CD8-positive, alpha-beta memory T cell (primary cell): ENCODE measurements at places on chromosomes 16 and 17.

DNA sequence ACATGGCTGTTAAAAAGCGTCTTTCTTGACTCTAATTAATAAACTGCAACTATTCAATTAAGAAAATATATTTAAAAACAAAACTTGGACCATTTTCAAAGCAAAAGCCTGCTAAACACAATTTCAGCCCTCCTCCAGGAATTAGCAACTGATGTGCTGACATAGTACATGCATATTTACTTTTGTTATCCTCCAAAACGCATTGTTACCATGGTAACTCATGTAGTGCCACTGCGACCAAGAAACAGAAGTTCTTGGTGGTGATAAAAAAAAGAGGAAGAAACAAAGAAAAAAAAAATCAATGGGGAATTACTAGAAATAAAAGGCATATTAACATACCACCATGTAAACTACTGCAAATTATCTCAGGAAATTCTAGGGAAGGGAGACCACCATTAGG is 793.4 kb upstream of the CDH8 start:
- no peaks in the 10 kb centered on the region for H3K4me1 ChIP-seq
- H3K36me3 ChIP-seq, result no peaks in the 10 kb centered on the region
- no peak overlapping the region for H3K27ac ChIP-seq

DNA sequence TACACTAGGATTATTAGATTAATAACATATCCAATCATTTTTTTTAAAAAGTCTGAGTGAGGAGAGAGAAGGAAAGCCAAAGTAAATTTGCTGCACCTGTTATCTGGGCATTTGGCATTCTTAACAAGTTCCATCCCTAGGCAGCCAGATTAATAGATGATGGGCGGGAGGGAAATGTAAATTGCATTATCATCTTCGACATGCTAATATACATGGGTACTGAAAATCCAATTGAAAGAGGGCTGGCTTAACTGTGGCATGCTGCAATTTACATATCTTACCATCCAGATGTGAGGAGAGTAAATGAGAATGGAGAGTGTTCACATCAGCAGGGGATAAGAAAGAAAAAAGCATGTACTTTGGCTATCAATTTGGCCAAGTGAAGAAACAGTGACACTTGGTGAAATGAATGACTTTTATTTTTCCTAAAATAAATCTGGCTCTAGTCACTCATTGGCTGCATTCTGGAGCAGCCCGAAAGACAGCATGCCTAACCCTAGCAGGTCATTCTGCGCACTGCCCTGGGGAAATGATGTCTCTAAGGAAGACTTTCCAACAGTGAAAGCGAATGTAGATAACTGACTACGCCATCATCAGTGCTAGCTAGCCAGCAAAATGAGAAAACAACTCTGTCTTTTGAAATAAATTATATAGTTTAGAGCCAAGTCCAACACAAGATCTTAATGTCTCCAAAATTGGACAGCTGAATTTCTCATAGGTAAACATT is 57.9 kb downstream of the HYDIN start:
- no peak overlapping the region for H3K27ac ChIP-seq
- no peak for DNase-seq
- no peaks in the 10 kb centered on the region for H3K36me3 ChIP-seq
- no peaks in the 10 kb centered on the region for H3K4me1 ChIP-seq
- H3K4me3 ChIP-seq, result no peak overlapping the region
- H3K27me3 ChIP-seq, result no peaks in the 10 kb centered on the region

DNA sequence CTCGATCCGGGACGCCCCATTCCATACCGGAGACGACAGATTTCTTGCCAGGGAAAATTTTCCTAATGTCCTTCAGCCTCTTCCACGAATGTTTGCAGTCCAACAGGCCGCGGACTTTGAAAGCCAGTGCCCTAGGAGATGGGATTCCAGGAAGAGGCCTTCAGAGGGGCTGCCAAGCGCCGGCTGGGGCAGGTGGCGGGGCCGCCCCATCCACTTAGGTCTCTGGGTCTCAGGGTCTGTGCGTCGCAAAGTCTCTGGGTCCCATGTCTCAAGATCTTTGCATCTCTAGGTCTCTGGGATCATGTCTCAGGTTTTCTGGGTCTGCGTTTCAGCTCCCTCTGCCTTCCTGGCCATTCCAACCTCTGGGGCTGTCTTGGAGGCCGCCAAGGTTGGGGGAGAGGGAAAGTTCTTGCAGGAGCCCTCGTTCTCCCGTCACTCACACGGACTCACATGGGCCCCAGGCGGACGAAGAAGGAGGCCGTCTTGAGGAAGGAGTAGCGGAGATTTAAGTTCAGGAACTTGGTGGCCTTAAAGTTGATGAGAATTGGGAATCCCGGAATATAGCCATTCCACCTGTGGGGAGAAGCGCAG is 7.2 kb downstream of the ALOX12B start:
- no peaks in the 10 kb centered on the region for H3K36me3 ChIP-seq
- H3K4me1 ChIP-seq, result peaks cover 15% of the 10 kb centered on the region
- peaks cover 2% of the 10 kb centered on the region for H3K27me3 ChIP-seq
- no peak overlapping the region for H3K4me3 ChIP-seq
- no peak overlapping the region for H3K27ac ChIP-seq

GRCh38 chr17:60327134-60327900 is 64.6 kb downstream of the USP32 start:
- H3K4me1 ChIP-seq, result no peaks in the 10 kb centered on the region
- H3K27ac ChIP-seq, result no peak overlapping the region
- no peak overlapping the region for H3K4me3 ChIP-seq
- H3K27me3 ChIP-seq, result no peaks in the 10 kb centered on the region
- no peaks in the 10 kb centered on the region for H3K36me3 ChIP-seq

DNA sequence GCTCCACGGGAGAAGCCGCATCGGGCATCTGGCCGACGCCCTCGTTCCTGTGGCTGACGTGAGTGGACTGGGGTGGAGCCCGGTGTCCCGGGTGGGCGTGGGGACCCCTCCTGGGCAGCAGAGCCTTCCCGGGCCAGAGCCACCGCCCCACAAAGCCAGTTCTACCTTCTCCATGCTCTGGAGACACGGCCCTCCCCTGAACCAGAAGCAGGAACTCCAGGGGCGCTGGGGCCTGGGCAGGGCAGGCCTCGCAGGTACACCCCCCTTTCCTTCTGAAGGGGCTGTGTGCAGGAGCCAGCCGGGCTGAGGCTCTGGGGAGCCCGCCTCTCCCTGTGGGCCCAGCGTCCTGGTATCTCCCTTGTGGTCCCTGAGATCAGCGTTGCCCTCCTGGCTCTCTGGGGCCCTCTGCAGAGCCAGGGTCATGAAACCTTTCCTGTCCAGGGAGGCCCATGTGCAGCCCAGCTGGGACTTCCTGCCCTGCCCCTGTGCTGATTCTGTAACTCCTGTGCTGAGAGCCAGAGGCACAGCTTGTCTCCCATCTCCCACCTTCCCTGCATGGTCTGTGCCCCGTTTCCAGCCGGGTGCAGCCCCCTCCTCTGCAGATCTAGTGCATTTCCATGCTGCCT is 6.5 kb downstream of the PIGQ start:
- no peaks in the 10 kb centered on the region for H3K4me1 ChIP-seq
- H3K27ac ChIP-seq, result no peak overlapping the region
- H3K4me3 ChIP-seq, result no peak overlapping the region
- no peak for DNase-seq
- H3K27me3 ChIP-seq, result no peaks in the 10 kb centered on the region

DNA sequence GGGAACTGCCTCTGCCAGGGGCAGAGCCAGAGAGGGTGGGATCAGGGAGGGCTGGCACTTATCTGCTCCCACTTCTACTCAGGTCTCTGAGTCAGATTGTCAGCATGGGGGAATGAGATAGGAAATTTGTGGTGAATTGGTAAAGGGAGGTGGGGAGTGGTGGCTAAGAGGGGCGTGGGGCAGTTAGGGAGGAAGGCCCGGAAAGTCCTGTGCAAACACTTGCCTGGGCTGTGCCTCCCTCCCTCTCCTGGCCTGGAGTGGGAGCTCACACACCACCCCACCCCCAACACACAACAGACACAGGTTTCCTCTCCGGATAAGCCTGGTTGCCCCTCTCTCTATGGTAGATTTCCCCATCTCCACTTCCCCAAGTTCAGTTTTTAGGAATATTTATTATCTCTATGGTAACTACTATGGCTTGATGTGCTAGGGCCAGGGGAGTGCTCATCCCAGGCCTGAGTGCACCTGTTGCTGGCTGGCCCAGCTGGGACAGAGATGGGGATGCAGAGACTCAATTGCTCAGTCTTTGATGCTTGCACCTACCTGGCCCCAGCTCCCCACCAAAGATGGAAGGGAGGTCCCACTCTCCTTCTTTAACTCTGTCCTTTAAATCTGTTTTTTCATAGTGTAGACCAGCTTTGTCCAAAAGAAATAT is 2.7 kb downstream of the SPNS2 start:
- DNase-seq, result no peak
- no peak overlapping the region for H3K4me3 ChIP-seq
- peaks cover 17% of the 10 kb centered on the region for H3K27me3 ChIP-seq
- H3K36me3 ChIP-seq, result no peaks in the 10 kb centered on the region

- no peak overlapping the region for H3K27ac ChIP-seq
- DNase-seq, result no peak
- no peaks in the 10 kb centered on the region for H3K36me3 ChIP-seq
- no peak overlapping the region for H3K4me3 ChIP-seq
- H3K27me3 ChIP-seq, result no peaks in the 10 kb centered on the region
Observed at GRCh38 chr17:33688771-33689170, 395.7 kb upstream of the ASIC2 start.

DNA sequence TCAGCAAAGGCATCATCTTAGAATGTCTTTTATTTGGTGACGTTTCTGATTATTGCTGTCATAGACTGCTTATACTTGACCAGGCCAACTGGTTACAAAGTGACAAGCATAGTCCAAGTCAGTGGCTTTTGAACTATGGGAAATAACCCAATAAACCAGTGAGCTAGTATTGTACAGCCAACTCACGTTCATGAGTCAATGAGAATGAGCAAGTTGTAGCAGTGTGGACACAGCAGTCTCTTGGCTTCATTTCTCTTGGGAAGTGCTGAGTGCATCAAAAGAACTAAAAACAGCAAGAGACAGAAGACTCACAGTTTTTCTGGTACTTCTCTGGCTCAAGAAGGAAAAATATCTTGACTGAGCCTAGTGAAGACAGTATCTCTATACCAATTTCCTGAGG is 36.9 kb upstream of the CRISPLD2 start:
- no peak overlapping the region for H3K4me3 ChIP-seq
- no peak for DNase-seq
- no peaks in the 10 kb centered on the region for H3K4me1 ChIP-seq

GRCh38 chr17:61461586-61461966 is 9.4 kb downstream of the TBX4 start:
- H3K27ac ChIP-seq, result no peak overlapping the region
- no peak for DNase-seq
- H3K27me3 ChIP-seq, result peaks cover 31% of the 10 kb centered on the region
- H3K4me3 ChIP-seq, result no peak overlapping the region
- no peaks in the 10 kb centered on the region for H3K36me3 ChIP-seq
- H3K4me1 ChIP-seq, result peaks cover 5% of the 10 kb centered on the region

DNA sequence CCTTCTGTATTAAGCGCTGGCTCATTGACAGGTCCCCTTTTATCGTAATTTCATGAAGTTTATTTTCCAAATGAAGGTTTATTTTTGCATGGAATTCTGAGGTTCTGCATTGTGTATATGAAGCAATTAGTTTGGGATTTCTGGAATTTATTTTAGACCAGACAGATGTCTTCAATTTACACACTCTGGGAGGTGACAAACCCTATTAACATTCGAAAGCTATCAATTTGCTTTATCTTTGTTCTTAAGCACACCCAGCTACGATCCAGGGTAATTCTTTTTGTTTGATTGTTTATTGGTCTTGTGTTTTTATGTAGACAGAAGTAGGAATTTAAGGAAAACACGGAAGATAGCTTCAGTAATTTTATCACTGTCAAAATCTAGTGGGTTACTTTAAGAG is 264.6 kb downstream of the HS3ST3A1 start:
- H3K27ac ChIP-seq, result no peak overlapping the region
- H3K4me3 ChIP-seq, result no peak overlapping the region
- no peaks in the 10 kb centered on the region for H3K4me1 ChIP-seq
- peaks cover 4% of the 10 kb centered on the region for H3K27me3 ChIP-seq
